ENCODE measurements at places on chromosomes 5 and 9.
A peak's percentile ranks its signal among the peaks of the same experiment; 100 is the strongest.

DNA sequence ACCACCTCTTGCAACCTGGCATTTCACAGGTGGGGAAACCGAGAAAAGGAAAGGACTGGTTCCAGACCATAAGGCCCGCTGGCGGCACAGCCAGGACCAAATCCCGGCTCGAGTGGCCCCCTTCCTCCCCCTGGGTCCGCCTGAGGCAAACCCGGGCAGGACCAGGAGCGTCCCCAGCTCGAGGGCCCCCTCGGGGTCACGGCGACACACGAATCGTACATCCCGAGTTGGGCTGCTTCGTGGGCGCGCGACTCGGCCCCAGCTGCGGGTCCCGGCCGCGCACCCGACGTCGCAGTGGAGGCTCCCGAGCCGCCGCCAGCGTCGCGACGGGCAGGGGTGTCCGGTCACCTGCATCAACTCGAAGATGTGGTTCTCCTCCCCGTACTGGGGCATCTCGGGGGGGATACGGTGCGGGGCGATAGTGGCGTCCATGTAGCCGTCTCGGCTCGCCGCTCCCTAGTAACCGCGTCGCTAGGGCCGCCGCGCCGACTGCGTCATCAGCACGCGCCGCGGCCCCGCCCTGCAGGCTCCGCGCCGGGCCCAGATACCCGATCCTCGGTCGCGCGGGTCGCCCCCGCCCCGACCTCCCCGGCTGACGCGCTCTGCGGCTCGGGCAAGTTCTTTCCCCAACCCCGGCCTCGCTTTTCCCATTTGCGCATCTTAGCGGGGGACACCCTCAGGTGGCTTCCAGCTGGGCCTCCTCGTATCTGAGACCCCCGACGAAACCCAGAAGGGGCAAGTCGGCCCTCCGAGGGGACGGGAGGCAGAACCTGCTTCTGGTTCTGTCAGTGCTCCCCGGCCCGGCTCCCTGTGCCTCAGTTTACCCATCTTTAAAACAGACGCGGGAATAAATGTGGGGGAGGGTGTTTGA is at the start of gene AK8:
TSS of gene AK8 (minus strand) at position 461 of the 871 bp plus-strand sequence. CDS start at position 432, 29 bp downstream.
- peak; percentile 61 for DNase-seq

- no peak for DNase-seq
Measured at GRCh38 chr5:62681117-62681850, 102.7 kb downstream of the LRRC70 start.

DNA sequence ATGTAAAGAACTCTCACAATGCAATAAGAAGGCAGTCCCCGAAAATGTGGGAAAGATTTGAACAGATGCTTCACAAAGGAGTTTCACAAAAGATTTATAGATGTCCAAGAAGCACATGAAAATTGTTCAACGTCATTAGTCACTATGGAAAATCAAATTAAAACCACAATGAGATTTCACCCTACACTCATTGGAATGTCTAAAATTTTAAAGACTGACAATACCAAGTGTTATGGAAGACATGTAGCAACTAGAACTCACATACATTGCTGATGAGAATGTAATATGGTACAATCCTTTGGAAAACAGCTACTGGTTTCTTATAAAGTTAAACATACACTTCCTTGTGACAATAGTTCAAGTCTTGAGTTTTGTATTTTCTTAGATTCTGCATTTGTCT is 11.0 kb upstream of the RECK start:
- no peak for DNase-seq

DNA sequence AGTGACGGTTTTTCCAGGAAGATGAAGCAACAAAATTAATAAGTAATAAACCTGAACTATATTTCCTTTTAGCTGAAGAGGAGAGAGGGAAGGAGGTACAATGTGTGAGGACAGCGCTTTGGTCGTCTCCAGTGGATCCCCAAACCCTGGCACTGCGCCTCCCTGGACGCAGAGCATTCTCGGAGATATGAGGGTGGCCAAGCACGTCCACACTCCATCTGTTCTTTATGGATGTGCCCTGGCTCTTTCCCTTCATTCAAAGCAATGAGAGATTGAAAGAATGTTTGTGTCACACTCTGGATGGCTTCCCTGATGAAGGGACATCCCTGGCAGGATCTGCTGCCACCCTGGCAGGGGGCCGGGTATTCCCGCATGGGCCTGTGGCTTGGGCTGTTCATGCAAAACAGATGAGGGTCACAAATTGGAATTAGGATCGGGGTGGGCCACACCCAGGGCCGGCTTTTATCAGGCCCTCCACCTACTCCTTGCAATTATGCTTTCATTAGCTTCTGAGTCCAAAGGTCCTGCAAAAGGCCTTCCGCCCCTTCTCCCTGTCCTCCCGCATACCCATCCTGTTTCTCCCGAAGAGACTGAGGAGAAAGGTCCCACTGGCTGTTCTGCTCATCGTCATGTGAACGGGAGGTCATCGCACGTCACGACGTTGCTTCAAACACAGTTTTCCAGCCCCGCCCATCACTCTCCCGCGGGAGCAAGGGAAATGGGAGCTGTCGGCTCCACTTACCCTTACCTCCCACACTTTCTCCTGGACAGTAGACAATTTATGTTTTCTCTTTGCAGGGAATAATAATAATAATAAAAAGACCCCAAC is 286.1 kb upstream of the IRX4 start:
- no peak for DNase-seq

DNA sequence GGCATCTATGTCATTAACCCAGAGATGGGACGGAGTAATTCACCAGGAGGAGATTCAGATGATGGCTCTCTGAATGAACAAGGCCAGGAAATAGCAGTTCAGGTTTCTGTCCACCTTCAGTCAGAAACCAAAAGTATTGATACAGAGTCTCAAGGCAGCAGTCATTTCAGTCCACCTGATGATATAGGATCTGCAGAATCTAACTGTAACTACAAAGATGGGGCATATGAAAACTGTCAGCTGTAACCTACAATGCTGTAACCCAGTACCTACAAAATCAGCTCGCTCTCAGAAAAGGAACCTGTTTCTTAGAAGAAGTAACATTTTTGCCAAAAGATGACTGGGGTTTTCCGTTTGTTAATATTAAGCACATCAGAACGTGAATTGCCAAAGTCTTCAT is 14.7 kb downstream of the MFAP3 start:
- DNase-seq: no peak

DNA sequence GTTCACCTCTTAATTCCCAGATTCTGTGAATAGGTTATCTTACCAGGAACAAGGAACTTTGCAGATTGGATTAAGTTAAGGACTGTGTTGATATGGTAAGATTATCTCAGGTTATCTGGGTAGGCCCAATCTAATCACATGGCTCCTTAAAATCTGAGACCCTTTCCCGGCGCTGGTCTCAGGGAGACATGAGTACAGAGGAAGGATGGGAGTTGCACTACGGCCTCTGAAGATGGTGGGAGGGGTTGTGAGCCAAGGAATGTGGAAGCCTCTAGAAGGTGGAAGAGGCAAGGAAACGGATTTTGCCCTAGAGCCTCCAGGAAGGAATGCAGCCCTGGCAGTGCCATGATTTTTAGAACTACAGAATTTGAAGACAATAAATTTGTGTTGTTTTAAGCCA is 95.1 kb downstream of the AK8 start:
- no peak for DNase-seq

GRCh38 chr5:94544031-94544650 is 74.3 kb downstream of the KIAA0825 start:
- no peak for DNase-seq

GRCh38 chr5:25694801-25695200 is 1050.0 kb upstream of the CDH10 start:
- DNase-seq: no peak

DNA sequence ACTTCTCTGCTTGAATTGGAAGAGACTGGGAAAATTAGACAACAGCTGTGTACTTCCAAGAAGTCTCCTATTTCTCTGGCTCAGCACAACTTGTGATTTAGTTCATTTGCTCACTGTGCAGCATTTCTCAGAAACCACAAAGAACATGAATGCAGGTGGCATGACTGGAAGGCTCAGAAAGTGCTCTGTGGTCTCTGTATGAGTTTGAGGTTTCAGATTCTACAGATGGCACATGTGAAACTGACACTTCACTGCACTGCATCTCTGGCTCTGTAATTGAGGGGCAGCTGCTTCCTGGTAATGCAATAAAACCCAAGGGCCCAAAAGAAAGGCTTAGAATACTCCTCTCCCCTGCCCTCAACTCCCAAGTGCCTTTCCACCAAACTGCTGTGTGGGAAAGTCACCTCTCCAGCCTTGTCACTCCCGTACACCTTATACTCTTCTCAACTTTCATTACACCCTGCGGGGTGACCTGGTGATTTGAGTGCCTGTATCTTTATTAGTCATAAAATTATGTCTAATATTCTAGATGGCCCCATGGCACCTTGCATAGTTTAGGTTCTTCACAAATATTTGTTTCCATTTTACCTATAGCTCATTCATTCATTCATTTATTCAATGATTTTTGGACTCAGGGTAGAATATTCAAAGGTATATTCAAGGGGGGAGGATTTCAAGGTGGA is 82.5 kb downstream of the ESM1 start:
- DNase-seq: peak; percentile 23

GRCh38 chr9:70060883-70061507 is 17.3 kb downstream of the MAMDC2 start:
- no peak for DNase-seq

GRCh38 chr5:43422143-43422542 is 10.0 kb upstream of the CCL28 start:
- DNase-seq: no peak

DNA sequence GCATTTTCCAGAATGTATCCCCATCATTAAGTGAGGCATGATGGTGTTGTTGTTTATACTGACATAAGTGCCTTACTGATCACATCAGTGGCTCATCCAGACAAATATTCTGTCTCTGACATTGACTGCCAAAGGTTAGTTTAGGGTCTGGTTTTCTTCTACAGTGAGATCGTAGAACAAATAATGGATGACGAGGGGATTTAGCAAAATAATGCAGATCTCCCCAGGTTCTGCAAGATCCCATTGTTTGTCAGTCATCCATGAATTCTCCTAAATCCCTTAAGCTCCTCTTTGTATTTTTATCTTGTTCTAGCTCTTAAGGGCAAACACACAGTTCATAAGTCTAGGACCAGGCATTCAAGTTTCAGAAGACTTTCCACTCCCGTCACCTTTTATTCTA is 93.1 kb upstream of the DHFR start:
- DNase-seq: no peak

GRCh38 chr5:56624751-56625150 is 190.6 kb upstream of the MAP3K1 start:
- no peak for DNase-seq

- no peak for DNase-seq
Measured at GRCh38 chr5:128895122-128895521, 70.2 kb upstream of the SLC27A6 start.

GRCh38 chr9:33695299-33695698 is 100.1 kb upstream of the PRSS3 start:
- DNase-seq: no peak

DNA sequence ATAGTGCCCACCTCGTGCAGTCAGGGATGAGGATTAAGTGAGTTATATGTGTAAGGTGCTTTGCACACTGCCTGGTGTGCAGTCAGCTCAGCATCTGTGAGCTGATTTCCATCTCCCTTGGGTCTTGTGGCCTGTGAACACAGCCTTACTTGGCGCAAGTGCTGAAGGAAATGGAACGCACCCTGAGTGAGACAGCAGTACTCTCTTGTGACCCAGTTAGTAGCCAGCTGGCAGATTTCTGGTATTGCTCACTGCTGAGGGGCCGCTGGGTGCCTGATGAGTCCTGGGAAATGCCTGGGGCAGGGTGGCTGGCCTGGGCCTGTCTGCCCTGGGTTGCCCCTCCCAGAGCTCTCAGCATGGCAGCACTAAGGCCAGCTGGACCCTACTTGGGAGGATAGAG is 90.9 kb upstream of the BOD1 start:
- no peak for DNase-seq

- DNase-seq: no peak
Measured at GRCh38 chr5:2577312-2578036, 174.0 kb downstream of the IRX2 start.

Data from stimulated activated CD8-positive, alpha-beta memory T cell treated with anti-CD3 and anti-CD28 coated beads, Interleukin-4, amount 100 ng/mL, for 24 hours (primary cell).